Motor neuron (in vitro differentiated cells): ENCODE measurements at places on chromosomes 13 and 19.
A peak's percentile ranks its signal among the peaks of the same experiment; 100 is the strongest.

- ATAC-seq = no peak
Measured at GRCh38 chr19:10868872-10869547, 2.3 kb upstream of the CARM1 start.

- peak; percentile 74 for ATAC-seq
Measured at GRCh38 chr13:83620530-83621220, 261.6 kb downstream of the SLITRK1 start.

GRCh38 chr19:49749771-49750170 lies 13.3 kb downstream of the TSKS start:
- ATAC-seq = peak; percentile 13

DNA sequence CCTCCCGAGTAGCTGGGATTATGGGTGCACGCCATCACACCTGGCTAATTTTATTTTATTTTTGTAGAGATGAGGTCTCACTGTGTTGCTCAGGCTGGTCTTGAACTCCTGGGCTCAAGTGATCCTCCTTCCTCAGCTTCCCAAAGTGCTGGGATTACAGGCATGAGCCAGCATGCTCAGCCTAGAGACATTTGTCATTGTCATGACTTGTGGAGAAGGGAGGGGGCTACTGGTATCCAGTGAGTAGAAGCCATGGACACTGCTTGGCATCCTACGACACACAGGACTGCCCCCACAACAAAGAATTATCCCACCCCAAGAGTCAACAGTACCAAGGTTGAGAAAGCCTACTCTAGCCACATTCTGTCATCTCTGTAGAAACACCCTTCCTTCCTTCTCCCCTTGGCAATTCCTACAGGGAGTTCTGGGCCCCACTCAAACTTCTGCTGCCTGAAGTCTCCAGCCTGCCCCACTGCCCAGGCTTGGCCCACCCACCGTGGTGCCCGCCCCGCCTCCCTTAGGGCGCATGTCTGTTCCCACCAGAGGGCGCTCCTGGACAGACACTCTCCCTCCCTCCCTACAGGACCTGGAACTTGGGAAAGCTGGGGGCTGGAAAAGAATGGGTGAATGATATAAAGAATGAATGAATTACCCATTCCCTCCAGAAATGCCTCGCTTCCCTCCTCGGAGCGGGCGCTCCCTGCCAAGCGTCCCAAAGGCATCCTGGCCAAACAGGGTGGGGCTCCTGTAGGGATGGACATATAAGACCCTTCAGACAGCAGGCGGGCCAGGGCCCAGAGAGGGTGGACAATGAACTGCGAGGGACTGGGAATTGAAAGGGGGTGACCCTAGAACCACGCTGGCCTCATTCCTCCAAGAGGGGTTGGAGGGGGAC lies 5.5 kb upstream of the EMP3 start:
- peak; percentile 13 for ATAC-seq

GRCh38 chr19:33279430-33280350 lies 22.6 kb downstream of the CEBPA start:
- ATAC-seq = no peak

DNA sequence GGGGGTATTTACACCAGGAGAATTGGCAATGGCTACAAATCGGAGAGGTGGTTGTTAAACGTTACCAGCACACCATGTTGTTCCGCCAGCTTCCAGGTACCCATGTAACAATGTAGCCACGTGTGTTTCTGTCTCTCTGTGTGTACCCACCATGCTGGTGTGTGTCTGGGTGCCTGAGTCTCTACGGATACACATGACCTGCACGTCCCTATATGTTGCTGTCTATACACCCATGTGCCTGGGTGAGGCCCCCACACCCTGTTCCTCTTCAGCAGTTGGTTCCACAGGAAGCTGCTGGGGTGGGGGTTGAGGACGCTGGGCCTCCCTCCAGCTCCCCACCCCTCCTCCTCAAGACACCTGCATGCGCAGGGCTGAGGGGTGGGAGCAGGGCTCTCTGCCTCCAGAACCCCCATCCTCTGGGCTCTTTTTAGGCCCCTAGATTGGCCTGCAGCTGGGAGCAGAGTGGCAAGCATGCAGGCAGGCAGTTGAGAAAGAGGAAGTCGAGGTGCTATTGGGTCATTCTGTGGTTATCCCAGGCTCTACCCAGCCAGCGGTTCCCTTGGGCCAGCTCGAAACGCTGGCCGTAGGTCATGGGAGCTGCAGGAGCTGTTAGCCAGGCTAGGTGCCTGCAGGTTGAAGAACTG lies at the start of gene ARHGEF18:
TSS of gene ARHGEF18 (plus strand) at position 351 of the 644 bp plus-strand sequence. CDS start 13,954 bp downstream, outside the sequence.
- ATAC-seq = no peak

GRCh38 chr19:34263745-34264237 lies 9.4 kb downstream of the GARRE1 start:
- no peak for ATAC-seq

- ATAC-seq = no peak
Measured at GRCh38 chr13:23825179-23825578, 64.0 kb downstream of the MIPEP start.

- ATAC-seq = no peak
Measured at GRCh38 chr13:72842991-72843390, 61.1 kb downstream of the PIBF1 start.

- no peak for ATAC-seq
Measured at GRCh38 chr13:47826471-47826870, 174.6 kb downstream of the SUCLA2 start.

- ATAC-seq = peak; percentile 81
Measured at GRCh38 chr13:48571126-48571913, 38.4 kb upstream of the RCBTB2 start.
